ENCODE measurements at places on chromosomes 4 and X.
A peak's percentile ranks its signal among the peaks of the same experiment; 100 is the strongest.

DNA sequence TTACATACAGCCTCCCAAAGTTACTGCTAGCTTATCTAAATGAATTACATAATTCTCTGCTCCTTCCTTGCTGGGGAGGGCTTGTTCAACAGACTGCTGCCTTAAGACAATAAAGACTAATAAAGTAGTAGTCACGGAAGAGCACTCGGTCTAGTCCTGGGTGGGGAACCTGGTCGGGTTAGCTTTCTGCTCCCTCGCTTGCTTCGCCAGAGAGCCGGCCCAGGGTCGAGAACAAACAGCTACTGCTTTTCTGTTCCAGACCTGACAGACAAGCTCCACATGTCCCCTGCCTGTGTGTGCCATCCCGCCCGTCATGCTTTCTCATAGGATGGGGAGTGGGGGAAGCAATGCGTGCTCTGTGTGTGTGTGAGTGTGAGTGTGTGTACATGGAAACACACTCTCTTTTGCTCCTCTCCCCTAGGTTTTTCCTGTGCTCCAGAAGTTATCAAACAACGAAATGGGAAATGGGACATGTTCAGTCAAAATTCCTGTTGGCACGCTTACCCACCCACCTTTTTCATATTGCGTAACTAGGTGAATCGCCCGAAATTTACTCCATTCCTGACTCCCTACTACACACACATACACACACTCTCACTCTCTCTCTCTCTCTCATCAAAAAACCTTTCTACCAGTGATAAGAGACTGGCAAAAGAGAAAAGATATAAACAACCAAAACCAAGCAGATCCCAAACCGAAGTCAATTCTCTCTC lies 1.3 kb downstream of the NPY1R start:
- DNase-seq = no peak

DNA sequence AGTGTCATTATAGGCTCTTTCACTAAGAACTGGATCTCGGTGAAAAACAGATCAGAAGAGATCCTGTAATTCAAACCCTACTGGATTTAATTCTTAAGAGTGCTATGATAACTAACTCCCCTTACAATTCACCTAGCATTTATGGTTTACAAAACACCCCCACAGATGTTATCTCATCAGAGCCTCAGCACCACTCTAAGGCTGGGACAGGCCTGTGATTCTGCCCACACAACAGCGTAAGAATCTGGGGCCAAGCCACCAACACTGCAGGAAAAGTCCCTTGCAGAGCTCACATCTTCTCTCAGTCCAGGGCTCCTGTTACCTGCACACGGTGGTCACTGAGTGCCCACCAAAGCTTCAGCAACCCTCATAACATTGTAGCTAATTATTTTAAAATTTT lies 8.9 kb downstream of the MFAP3L start:
- no peak for DNase-seq

GRCh38 chr4:26020083-26020668 lies 106.2 kb downstream of the SMIM20 start:
- no peak for DNase-seq

- DNase-seq = no peak
Measured at GRCh38 chr4:162497564-162498167, 333.9 kb upstream of the FSTL5 start.

GRCh38 chrX:149010013-149010852 lies 494.9 kb downstream of the IDS start:
- DNase-seq = no peak

DNA sequence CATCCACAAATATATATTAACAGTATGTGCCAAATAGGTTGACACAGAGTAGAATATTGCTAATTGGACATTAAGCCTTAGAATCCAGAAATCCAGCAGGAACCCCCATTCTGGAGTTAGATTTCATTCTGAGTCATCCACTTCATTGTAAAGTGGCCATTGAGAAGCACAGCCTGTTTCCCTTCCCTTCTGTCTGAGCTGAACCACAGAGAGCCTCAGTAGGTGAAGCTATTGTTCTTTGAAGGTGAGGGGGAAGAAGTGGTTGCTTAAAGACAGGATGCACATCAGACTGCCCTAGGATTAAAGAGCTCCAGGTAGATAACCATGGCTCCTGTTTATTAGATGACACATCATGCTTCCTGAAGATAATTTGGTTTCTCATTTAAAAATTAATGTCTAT lies 30.6 kb upstream of the MCF2 start:
- peak; percentile 21 for DNase-seq

DNA sequence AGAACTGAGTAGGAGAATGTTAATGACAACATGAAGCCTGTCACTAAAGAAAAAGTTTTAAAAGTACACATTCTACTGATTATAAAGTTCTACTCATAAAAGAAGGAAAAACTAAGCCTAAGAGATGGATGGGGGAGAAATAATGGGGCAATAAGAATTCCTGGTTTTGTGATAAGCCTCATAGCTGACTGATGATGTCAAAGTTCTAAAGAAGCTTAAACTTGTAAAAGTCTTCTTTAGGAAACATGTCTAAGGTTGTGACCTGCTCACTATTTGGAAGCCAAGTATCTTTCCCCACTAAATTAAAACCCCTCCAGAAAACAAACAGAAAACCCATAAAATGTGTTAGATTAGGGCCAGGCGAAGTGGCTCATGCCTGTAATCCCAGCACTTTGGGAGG lies 232.9 kb upstream of the GIMD1 start:
- DNase-seq = no peak

- no peak for DNase-seq
Measured at GRCh38 chrX:44002567-44002966, 29.4 kb upstream of the NDP start.

- DNase-seq = no peak
Measured at GRCh38 chr4:25756503-25756902, 100.9 kb downstream of the SLC34A2 start.

DNA sequence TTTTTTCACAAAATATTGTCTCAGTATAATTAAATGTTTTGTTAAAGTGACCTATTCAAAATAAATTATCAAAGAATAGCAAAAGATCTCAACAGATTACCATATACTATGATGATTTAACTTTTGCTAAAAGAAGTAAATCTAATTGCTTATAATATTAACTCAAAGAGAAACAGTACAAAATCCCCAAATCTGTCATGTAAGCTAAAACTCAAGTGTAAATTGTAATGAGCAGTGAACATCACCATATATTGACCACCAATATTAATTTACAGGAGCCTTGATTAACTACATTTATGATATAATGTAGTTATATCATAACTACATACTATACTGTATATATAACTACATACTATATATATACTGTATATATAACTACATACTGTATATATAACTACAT lies 174.4 kb downstream of the SLC39A8 start:
- DNase-seq = no peak

DNA sequence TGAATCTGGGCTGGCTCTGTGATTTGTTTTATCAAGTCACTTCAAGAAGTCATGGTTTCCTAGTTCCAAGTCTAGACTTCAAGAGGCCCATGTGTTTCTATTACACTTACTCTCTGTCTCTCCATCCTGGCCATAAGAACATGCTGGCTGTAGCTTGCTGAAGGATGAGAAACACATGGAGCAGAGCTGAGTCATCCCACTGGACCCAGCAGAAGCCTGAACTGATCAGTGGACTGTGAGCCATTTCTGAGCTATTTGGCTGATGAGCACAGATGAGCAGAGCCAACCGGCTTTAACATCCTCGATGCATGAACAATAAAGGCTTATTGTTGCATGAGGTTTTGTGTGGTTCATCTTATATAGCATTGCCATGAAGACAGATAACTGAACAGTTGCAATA lies 290.6 kb upstream of the BOD1L1 start:
- no peak for DNase-seq

GRCh38 chrX:85622635-85623034 lies 243.2 kb upstream of the POF1B start:
- DNase-seq = no peak

GRCh38 chr4:124432500-124432899 lies 280.0 kb downstream of the ANKRD50 start:
- DNase-seq = peak; percentile 33

DNA sequence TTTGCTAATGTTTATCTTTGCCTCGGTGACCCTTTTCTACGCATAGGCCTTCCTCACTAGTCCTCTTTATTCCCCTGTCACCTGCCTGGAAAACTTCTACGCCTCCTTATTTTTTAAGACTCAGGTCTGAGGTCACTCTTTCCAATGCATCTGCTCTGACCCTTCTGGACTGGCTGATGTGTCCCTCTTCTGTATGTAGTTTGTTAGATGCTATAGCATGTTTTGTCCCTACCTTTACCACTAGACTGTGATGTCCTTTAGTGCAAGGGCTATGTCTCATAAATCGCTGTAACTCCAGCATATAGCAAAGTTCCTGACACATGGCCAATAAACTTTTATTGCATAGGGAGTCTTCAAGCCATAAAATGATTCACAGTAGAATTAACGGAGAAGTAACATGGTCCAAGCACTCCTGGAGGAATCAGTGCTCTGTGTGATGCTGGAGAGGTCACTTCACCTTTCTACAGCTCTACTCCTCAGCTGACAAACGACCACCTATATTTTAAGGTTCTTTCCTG lies 872.5 kb upstream of the SLIT2 start:
- no peak for DNase-seq

GRCh38 chr4:139823345-139823744 lies 157.7 kb downstream of the MGST2 start:
- DNase-seq = no peak

DNA sequence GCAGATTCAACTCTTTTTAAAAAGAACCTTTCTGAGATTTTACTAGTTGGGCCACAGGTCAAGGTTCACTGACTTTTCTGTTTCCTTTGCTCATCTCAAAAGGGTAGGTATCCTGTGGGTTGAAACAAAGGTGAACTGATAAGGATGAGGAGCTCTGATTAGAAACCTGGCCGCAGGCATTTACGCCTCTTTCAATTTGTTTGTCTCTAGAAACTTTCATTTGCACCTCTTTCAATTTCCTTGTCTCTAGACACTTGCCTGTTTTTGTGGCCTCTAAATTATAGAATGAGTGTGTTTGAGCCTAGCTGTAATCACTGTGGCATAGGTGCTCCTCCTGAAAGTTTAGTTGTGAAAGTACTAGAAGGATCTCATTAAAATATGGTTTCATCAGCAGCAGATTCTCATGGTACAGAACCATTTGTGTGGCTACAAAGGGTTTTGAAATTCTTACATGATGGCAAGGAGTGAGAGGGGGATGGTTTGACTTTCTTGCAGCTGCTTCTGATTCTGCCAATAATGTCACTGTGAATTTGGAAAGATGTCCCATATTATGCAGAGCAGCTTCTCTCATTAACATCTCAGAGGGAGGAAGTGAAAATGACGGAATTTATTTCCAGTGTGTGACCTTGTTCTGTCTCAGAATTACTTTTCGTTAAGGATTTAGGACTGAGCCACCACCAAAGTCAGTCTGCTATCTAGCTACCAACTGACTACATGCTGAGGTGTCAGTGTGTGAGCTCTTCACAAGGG lies 142.2 kb downstream of the SH2D1A start:
- no peak for DNase-seq

DNA sequence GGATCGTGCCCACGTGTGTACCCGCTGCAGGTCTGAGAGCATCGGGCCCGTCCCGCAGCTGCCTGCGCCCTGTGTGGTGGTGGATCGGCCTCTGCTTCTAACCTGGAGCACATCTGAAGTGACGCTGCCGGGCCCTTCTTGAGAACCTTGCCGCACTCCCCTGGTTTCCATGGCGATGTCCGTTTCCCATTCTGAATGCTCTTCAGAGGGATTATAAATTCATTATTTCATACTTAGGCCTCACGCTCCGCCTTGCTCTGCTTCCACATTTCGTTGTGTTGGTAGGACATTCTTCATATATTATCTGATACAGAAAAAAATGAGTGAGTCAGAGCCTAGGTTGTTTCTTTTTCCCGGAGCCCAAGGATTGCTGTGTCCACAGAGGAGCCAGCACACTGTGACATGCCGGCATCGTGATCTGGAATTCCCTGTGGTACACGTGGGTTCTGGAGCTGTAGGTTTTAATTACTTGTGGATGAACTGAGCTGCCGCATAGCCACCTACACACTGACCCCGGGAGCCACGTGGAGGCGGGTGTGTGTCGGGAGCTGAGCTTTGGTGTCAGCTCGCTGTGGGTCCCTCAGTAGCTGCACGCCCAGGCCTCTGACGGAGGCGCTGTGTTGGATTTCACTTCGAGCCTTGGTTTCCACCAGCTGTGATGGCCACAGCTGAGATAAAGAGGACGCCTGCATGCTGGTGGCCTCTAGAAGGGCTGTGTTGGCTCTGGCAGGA lies 63.4 kb downstream of the PSAPL1 start:
- DNase-seq = no peak

DNA sequence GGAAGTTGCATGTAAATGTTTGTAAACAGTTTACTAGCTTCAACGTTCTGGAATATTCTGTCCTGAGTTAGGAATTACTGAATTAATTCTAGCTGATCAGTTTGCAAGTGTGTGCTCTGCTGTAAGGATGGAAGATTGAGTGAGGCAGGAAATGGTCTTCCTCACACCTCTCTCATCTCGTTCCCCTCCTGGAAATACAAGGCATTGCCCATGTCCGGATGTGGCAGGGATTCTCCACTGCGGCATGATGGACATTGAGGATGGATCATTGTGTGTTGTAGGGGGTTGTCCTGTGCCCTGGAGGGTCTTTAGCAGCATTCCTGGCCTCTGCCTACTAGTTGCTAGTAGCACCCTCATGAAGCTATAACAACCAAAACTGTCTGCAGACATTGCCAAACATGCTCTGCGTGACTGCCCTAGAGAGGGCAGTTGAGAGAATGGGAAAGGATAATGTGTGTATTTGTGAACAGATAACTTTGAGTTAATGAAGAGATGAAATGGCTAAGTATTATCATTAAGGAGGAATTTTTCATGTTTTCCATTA lies 12.6 kb downstream of the CA5B start:
- no peak for DNase-seq

DNA sequence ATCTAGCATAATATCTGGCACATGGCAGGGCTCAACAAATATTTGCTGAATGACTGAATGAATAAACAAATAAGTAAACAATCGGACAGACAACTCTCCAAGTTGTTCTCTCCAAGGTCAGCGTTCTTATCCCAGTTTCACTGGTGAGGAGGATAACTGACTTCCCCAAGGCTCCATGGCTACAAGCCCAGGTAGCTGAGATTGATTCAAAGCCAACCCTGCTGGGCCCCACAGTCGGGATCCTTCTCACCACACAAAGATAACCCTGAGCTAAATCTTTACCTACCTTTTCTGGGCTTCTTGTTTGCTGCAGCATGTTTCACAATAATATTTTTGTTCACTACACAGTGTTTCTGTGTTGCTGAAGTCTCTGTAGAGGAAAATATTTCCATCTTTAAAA lies 54.9 kb downstream of the USP46 start:
- peak; percentile 75 for DNase-seq

GRCh38 chr4:74770226-74770910 lies 24.0 kb downstream of the BTC start:
- no peak for DNase-seq

DNA sequence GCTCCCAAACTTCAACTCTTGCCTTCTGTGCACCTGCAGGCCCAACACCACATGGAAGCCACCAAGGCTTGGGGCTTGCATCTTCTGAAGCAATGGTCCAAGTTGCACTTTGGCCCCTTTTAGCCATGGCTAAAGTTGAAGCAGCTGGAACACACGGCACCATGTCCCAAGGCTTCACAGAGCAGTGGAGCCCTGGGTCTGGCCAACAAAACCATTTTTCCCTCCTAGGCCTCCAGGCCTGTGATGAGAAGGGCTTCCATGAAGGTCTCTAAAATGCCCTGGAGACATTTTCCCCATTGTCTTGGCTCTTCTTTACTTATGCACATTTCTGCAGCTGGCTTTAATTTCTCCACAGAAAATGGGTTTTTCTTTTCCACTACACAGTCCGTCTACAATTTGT lies 61.3 kb upstream of the CYSLTR1 start:
- no peak for DNase-seq
